AG09319 (cell line): ENCODE measurements at places on chromosomes 11 and 22.

GRCh38 chr11:2945031-2945756 is 16.0 kb upstream of the PHLDA2 start:
- DNase-seq = peak; percentile 75

DNA sequence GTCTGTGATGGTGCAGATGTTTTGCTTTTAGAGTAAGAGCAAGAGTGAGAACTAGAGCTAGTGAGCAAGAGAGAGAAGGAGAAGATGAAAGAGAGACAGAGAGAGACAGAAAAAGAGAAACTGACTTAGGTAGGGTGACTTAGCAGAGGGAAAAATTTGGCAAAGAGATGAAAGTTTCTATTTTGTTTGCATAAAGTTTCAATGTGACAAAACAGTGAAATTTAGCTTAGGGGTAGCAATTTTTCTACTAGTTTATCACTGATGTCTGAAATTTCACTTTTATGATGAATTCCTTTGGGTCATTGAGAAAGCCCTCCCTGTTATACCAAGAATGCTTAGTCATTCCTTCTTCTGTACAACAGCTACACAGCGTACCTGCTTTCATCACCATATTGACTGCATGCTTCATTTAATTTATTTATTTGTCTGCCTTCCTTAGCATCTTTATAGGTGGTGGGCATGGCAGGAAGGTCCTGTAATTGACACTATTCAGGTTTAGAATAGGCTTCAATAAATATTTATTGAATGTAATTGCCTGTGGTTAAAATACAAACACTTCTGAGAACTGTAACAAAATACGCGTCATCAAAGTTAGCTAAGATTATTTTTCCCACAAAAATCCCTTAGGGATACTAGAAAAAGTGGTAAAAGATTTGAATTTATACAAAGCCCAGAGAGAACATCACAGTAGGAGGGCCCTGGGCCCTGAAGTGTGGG is 19.9 kb upstream of the CTSC start:
- DNase-seq = no peak

GRCh38 chr11:3016861-3017260 is 24.7 kb upstream of the NAP1L4 start:
- DNase-seq = no peak

DNA sequence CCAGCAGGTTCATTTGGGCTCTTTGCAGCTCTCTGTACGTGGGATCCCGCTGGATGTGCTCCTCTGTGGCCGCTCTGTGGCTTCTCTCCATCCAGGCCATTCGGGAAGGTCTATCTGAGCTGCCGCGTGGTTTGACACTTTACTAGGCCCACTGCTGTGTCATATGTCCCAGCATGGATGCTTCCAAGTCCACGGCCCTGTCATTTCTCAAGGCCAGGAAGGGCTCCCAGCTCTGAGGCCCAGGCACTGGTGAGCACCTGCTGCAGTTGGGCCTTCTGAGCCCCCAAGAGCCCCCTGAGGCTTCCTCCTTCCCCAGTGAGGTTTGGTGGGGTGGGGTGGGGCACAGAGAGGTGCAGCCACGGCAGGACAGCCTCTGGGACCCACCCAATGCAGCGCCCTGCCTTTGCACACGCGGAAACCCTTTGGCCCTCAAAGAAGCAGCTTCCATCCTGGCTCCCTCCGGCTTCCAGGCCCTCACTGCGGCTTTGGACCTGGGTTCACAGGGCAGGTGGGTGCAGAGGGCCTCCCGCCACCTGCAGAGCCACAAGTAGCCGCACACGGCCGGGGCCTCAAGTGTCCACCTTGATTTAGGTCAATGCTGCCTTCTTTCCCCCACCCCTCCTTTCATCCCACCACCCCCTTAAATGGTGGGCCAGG is 44.5 kb upstream of the FGF3 start:
- DNase-seq = no peak

GRCh38 chr11:46444305-46444704 is 52.7 kb upstream of the CHRM4 start:
- no peak for DNase-seq

- no peak for DNase-seq
Measured at GRCh38 chr11:115527534-115528125, 23.4 kb upstream of the CADM1 start.

DNA sequence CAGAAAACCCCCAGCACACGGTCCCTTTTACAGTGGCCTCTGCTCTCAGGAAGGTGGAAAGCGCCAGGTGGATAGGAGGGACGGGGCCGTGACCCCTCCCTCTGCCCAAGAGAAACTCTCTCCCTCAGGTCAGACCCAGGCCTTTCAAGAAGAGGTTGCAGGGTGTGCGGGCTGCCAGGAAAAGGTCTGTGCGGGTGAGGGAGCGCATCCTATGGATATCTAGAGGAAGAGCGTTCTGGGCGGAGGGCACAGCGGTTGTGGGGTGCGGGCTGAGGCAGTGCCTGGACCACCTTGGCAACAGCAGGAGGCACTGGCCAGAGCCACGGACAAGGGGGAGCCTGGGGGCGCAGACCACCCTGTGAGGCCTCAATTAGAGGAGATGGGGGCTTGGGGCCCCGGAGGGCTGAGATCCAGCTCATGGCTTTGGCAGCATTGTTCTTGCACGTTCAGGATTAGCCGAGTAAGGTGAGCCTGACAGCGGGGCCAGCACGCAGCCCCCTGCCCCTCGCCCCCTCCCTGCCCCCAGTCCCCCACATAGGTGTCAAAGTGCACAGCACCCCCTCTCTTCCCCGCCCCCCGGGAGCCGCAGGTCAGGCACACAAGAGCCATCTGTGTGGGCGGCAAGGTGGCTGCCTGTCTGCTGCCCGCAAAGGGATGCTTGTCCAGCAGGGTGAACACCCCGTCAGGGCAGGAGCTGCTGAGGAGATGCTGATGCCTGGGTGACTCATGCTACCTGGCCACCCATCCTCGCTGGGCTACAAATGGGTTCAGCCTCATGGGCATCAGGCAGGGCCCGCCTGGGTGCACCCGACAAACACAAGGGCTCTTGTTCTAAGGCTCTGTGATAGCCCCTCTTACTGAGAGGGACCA is 92.8 kb upstream of the KCNQ1OT1 start:
- DNase-seq = no peak

DNA sequence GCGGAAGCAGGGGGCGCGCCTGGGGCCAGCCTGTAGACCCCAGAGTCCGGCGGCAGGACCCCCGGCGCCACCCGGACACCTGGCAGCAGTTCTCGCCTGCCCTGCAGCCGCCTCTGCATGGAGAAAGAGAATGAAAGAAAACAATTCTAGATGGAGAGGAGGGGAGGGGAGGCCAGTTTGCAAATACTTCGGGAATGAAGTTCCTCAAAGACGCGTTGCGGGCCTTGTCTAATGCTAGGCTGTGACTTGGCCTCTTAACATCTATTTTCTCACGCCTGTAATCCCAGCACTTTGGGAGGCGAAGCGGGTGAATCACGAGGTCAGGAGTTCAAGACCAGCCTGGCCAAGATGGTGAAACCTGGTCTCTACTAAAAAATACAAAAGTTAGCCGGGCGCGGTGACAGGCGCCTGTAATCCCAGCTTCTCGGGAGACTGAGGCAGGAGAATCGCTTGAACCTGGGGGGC is 2.1 kb upstream of the BARX2 start:
- no peak for DNase-seq
